Fibroblast of the aortic adventitia (primary cell): ENCODE measurements at places on chromosomes 7 and 10. TPM values are rescaled to one million over a fixed set of nuclear protein-coding genes. Genes with fewer than 3 reads are reported as not detected.

The GPR85 gene
- total RNA-seq = 2.4 and 5.0 TPM in 2 replicates

DNA sequence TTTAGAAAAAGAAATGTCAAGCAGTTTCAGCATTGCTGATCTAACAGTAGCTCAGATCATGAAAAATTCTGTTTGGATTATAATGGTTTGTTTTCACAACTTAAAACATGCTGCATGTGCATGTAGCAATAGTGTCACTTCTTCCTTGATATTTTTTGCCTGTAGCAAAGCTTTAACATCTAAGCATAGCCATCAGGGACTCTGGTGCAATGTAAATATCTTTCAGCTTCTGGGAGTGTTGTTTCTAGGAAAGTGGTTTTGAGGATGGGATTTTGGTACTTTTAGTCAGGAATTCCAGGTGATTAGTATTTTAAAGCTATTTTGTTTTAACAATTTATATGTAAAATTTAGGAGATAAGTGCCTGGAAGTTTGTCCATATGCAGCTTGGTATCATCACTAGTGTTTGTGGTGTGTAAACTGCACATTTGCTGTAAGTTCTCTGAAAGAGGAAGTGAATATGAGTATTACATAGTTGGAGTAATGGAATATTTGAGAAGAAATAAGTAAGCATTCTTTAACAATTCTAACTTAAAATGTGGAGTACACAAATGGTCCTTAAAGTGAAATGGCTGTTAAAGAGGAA, 1.9 kb downstream of the RSBN1L start:
- DNase-seq = no peak

DNA sequence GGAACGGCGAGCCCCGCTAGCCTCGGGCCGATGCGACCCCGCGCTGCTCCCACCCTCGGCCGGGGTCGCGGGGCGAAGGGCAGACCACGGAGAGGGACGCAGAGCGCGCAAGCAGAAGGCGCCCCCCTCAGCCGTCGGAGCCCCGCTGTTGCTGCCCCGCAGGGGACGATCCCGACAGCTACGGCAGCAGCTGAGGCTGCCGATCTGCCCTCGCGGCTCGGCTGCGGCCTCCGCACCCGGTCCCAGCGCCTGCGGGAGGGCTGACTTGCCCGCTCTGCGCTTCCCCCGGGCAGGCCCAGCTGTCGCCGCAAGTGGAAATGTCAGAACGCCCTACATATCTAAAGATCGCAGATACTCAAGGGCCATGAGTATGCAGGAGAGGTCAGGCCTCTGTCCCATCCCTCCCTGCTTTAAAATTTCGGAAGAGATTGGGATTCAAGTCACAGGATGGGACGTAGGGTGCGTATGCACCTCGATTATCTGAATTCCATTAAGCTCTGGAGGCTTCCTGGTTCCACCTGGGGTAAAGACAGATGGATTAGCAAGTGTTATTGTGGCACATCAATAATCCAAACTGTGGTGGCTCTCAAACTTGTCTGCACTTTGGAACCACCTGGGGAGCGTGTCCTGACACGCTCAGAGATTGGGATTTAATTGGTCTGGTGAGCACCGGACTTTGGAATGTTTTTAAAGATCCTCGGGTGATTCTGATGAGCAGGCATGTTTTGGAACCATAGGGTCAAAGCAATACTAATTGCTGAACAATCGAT, at the start of gene CRPPA:
TSS of gene CRPPA (minus strand) at position 206 of the 770 bp plus-strand sequence. CDS start 216 bp downstream, outside the sequence.
- peak; percentile 42 for DNase-seq

The LBX1 gene
- total RNA-seq = 0.08 TPM in 1 of 2 replicates, not detected in the other

- DNase-seq = peak; percentile 92
These were observed 68.1 kb downstream of the TNS3 start for GRCh38 chr7:47513741-47514241.

The SLC26A5 gene
- total RNA-seq = not detected in 2 replicates

DNA sequence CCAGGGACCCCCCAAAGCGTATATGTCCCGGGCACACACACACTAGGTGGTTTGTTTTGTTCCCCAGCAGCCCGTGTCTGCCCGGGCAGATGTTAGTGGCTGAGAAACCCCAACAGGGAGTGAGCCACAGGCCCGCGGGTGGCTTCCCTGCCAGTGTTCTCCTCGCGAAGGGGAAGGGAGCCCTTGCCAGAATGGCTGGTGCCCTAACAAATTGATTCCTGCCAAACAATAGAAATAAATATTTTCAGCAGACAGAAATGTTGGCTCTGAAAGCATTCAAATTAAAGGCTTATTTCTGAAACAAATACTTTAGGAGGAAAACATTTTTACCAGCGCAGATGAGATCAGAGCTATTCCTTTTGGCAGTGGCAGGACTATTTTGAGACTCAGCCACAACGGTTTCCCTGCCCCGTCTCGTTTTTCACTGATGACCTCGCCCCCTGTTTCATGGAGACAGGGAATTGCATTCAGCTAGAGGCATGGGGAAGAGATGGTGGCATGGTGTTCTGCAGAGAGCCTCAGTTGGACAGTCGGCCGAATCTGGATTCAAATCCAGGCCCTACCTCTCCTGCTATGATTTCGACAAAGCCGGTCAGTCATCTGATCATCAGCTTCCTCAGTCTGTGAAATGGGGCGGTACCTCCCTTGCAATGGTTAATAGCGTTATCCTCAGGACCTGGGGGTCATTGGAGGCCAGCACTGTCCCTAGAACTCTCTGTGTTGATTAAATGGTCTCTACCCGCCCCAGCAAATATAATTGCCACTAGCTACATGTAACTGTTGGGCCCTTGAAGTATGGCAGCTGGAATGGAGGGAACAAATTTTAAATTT, 84.5 kb downstream of the CUX1 start:
- peak; percentile 66 for DNase-seq

- peak; percentile 3 for DNase-seq
These were observed 68.9 kb upstream of the DNAAF5 start for GRCh38 chr7:657565-658119.

- no peak for DNase-seq
These were observed 116.6 kb upstream of the RSU1 start for GRCh38 chr10:16933783-16934182.

The KMT2E gene
- total RNA-seq = 75.9 and 132 TPM in 2 replicates

The GPR26 gene
- total RNA-seq = under 0.01 TPM in 1 of 2 replicates, not detected in the other

DNA sequence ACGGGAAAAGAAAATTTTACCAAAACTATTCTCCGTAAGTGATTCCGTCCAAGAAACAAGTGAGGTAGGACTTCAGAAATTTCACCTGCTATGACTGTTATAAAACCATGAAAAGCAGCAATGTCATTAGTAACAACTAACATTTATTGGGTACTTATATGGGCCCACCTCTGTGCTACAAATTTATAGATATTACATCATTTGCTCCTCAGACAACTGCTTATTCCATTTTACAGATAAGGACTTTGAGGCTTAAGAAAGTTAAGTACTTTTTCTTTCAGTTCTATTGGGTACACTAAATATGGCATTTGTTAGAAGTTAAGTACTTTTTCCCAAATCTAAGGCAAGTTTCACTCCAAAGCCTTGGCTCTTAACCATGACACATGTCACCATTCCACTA, 36.3 kb downstream of the HACD1 start:
- DNase-seq = no peak

GRCh38 chr10:70271996-70272924, 11.5 kb downstream of the NPFFR1 start:
- peak; percentile 51 for DNase-seq

The BTBD16 gene
- 0.09 TPM in 1 of 2 replicates, not detected in the other for total RNA-seq

The CCDC172 gene
- not detected in 2 replicates for total RNA-seq

The IL2RA gene
- total RNA-seq = not detected in 2 replicates

The MSS51 gene
- total RNA-seq = 2.5 and 3.8 TPM in 2 replicates

- peak; percentile 69 for DNase-seq
These were observed at the start of gene ETV1 for GRCh38 chr7:13989126-13989948. TSS of gene ETV1 (minus strand) at chr7:13989666. CDS start at chr7:13989052, 614 bp downstream.

DNA sequence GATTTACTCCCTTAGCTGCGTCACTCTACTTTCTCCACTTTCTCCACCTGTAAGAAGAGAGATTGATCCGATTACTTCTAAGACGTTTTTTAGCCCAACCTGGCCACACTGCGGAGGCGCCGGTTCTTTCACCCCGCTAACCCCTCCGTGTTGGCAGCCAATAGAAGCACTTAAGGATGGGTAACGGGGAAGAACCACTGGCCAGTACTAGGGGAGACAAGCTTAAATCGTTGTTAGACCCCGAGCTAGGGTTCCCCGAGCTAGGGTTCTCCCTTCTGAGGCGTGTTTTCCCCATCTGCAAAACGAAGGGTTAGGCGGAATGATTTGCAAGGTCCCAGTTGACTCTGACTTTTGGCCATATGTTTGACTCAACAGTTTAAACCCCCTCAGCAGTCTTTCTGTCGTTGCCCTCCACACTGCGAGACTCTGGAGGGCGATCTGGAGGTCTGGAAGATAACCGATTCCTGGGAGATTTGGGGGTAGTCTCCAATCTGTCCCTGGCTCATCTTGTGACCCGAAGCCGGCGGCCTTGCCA, 644 bp downstream of the UMAD1 start:
- peak; percentile 44 for DNase-seq

GRCh38 chr7:108091461-108091831, 38.7 kb downstream of the LAMB4 start:
- DNase-seq = no peak

- DNase-seq = peak; percentile 51
These were observed 359.4 kb upstream of the CELF2 start for GRCh38 chr10:10658172-10658785.

DNA sequence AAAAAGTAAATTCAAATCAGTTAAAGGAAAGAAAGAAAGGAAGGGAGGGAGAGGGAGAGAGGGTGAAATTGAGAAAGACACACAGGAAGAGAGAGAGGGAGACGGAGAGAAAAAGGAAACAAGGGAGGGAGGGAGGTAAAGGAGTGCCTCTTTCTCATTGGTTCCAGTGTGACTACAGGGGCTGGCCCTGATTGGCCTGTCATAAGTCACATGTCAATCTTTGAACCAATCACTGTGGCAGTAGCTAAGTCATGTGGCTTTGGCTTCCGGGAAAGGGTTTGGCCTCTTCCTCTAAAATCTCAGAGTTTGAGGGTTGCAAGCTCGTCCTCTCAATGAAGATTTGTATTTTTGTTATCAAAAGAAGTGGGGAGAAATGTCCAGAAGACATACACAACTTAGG, 150.2 kb downstream of the RAB11FIP2 start:
- no peak for DNase-seq

The SAMD9 gene
- 18.3 and 57.5 TPM in 2 replicates for total RNA-seq

DNA sequence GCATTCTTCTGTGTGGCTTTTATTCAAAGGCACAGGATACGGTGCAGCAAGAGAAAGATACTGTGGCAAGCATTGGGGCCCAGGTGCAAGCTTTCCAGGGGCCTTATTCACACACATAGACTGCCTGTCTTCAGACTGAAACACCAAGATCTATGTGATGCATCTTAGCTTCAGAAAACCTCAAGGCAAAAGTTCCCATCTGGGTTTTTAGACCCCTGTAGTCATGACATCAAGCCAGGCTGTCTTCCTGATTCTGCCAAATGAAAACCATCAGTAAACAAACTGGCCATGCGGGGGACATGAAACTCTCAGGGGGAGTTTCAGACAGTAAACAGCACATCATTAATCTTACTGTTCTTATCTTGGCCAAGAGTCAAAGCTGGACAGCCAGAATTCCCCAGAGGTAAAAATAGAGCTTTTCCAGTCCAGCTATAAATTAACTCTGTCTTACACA, 9.8 kb downstream of the AGBL3 start:
- peak; percentile 16 for DNase-seq

GRCh38 chr7:141190495-141190894, 116.6 kb downstream of the TMEM178B start:
- DNase-seq = no peak

DNA sequence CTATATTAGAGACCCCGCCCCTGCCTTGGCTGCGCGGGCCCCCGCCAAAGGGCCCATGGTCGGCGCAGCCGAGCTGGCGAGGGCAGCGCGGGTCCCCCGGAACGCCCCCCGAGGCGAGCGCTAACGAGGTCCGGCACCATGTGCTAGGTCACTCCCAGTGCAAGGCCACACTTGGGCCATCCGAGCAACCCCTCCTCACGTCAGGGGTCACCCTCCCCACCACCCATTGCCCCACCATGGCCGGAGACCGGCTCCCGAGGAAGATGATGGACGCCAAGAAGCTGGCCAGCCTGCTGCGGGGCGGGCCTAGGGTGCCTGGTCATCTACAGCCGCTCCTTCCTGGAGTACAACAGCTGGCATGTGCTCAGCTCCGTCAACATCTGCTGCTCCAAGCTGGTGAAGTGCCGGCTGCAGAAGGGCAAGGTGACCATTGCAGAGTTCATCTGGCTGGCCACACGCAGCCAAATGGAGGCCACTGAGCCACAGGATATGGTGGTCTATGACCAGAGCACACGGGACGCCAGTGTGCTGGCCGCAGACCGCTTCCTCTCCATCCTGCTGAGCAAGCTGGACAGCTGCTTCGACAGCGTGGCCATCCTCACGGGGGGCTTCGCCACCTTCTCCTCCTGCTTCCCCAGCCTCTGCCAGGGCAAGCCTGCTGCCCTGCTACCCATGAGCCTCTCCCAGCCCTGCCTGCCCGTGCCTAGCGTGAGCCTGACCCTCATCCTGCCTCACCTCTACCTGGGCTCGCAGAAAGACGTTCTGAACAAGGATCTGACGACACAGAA, 12.4 kb upstream of the SEC24C start:
- DNase-seq = no peak

The PMPCB gene
- total RNA-seq = 59.2 and 67.4 TPM in 2 replicates

- no peak for DNase-seq
These were observed 191.8 kb downstream of the TNS3 start for GRCh38 chr7:47389923-47390630.

- no peak for DNase-seq
These were observed 123.8 kb upstream of the PDSS1 start for GRCh38 chr10:26573674-26574073.

DNA sequence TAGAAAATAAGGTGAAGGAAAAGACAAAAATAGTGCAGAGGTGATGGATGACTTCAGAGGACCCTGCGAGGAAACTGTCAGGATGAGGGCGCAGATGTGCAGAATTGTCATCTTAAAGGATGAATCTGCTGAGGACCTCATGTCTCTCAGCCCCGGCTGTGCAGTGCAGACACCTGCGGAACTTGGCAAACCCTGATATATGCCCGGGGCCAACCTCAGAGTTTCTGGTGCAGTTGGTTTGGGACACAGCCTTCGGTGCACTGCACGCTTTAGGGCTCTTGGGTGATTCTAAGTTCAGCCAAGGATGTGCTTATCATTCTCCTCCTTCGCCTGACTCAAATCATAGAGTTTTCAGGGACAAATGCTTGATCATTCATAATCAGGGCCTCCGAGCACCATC, 310.1 kb downstream of the TCERG1L start:
- no peak for DNase-seq

The ITGB1 gene
- total RNA-seq = 2,201 and 3,050 TPM in 2 replicates

GRCh38 chr7:108368466-108368865, 87.8 kb downstream of the NRCAM start:
- DNase-seq = peak; percentile 13

The LRRD1 gene
- total RNA-seq = 0.09 and 0.41 TPM in 2 replicates

GRCh38 chr7:111997546-111997945, 208.7 kb downstream of the DOCK4 start:
- no peak for DNase-seq

- no peak for DNase-seq
These were observed 35.4 kb downstream of the PRR15 start for GRCh38 chr7:29599026-29599425.

The NXPH1 gene
- total RNA-seq = not detected in 2 replicates
